ENCODE measurements at places on chromosomes 11 and 22.

GRCh38 chr22:27720860-27721259 is 80.7 kb downstream of the MN1 start:
- DNase-seq, result no peak

GRCh38 chr11:77057938-77058474 is 8.8 kb upstream of the CAPN5 start:
- DNase-seq, result no peak

- DNase-seq, result no peak
Observed at GRCh38 chr22:27989758-27990450, 70.8 kb upstream of the PITPNB start.

- DNase-seq, result no peak
Observed at GRCh38 chr22:39567135-39567946, 3.2 kb upstream of the CACNA1I start.

GRCh38 chr11:16114431-16114830 is 241.9 kb downstream of the SOX6 start:
- no peak for DNase-seq

DNA sequence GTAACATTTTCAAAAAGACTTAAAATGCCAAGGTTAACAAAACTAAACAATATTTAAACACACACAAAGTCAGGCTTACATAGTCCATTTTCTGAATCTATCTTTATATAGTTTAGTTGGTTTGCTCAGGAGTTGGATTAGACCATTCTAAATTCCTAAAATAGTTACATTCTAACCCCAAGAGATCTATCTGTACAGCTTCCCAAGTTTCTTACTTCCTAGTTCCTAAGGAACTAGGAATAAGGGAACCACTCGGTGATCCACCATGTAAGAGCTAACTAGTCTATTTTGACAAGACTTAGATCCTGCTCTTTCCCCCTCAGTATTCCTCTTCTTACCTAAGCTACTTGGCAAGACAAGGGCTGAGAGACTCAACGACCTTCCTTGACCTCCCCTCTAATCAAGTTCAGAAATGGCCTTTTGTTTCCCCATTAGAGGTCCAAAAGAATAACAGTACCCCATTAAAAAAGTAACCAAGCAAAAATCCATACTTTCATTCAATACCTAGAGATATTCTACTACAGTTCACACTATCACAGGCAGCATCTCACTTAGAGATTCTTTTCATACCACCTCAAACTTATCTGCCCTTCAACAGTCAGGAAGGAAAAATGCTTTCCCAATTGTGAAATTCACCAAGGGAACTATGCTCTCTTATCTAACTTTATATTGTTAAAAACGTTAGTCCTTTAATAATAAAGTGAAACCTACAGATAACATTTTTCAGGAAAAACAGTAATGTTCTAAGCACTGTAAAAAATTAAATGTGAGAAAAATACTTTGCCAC is 253.1 kb downstream of the TTC28 start:
- no peak for DNase-seq

DNA sequence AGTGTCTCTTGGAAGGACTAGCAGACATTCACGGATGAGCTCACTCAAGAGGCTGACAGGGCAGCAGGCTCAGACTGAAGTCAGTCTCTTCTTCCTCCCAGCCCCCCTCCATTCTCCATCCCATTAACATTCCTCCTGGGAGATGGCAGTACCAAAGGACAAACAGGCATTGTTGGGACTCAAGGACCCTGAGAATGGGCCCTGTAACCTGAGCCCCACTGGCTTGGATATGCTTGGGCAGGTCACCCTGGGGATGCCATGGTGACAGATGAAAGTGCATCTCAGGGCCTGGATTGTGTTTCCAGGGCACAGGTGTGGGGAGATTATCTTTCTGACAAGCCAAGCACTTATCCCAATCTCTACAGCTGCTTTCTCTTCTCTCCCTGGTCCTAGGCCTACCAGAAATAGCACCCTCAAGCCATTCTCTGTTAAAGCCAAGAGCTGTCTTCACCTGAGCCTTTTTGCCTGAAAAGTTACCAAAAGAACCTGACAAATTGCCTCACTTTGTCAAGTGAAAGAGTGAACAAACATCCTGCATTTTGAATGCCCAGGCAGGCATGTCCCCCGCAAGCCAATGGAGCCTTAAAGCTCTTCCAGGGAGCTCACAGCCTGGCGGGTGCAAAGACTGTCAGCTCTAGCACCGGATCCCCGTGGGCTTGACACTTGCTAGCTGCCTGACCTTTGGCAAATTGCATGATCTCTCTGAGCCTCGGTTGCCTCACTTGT is 366.0 kb upstream of the NARS2 start:
- no peak for DNase-seq

Data from fibroblast of the conjunctiva (primary cell).